ENCODE measurements at places on chromosomes 7 and 10.

DNA sequence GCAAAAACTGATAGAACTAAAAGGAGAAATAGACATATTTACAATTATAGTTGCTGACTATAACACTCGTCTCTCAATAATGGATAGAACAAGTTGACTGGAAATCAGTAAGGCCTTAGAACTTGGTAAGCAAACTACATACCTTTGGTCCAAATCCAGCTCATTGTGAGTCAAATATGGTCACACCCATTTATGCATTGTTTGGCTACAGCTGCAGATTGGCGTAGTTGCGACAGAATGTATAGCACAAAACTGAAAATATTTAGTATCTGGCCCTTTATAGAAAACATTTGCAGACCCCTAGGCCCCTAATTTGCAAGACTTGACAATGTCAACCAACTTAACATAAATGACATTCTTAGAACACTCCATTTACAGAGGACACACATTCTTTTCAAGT, 103.6 kb upstream of the EGR2 start:
- DNase-seq, result no peak

GRCh38 chr7:115198143-115198542, 276.2 kb downstream of the MDFIC start:
- no peak for DNase-seq

GRCh38 chr10:4740471-4740870, 85.5 kb upstream of the AKR1E2 start:
- no peak for DNase-seq

DNA sequence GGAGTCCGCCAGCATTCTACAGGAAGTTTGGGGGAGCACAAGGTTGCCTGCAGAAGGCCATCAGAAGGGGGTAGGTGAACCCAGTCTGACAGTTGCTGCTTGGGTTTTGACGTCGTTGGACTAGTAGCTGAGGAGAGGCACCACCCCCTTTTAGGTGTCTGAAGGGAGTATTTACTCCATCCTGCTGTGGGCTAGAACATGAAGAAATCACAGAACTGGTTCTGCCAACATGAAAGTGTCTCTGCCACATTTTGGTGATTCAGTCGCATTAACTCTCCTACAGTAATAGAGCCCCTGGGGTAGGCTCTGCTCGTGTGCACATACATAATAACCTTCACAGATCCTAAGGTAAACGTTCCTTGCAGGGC, 834 bp upstream of the TRIL start:
- no peak for DNase-seq

All from effector memory CD8-positive, alpha-beta T cell (primary cell).